ENCODE measurements at places on chromosomes 12 and 14.

DNA sequence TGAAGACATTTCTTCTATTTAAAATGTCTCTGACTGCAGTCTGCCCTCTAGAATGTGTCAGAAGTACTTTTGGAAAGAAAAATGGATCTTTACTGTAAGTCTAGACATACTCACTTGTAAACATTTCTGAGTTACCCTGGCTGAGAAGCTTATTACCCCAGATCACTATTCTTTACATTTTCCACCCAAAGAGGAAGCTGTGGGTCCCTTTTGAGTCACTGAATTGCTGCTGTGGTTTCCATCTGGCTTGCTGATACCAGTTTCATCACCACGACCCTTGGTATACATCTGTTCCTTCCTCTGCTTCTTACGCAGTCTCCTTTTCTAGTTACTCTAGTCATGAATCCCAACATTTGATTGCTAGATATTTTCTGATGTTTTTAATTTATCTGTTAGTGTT, 20.2 kb upstream of the CLEC4D start:
- DNase-seq: no peak

- DNase-seq: no peak
Observed at GRCh38 chr12:115866909-115867525, 410.5 kb downstream of the MED13L start.

DNA sequence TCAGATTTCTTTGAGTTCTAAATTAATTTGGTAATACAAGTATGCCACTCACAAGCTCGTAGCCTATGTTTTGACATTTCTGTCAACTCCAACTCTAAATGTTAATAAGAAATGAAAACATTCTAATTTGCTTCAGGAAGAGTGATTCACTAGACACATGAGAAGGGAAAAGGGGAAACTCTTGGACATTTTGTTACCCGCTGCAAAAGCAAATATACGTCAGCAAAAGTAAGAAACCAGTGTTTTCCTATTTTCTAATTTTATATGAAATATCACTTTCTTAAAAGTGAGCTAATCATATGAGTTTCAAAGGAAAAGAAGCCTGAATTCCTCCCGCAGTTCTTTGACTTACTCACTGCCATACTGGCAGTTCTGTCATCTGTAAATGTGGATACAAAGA, 162.3 kb downstream of the GRIP1 start:
- no peak for DNase-seq

GRCh38 chr12:52865090-52865944, 16.5 kb upstream of the KRT78 start:
- DNase-seq: peak; percentile 73

DNA sequence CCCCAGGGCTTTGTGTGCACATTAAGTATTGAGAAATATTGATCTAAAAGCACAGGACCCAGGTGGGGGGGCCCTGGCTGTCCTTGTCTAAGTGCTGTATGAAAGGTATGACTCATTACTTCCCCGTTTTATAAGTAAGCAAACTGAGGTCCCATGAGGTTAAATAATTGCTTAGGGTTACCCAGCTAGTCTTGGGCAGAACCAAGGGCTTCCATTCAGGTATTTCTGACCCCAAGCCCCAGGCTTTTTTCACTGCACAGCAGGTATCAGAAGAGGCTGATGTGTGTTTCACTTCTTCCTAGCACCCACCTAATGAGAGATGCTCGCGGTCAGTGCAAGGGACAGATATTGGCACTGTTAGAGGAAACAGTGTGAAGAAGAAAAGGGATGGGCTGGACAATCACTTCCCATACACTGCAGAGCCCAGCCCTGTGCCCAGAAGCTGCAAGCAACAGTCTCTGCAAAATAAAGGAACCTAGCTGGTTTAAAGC, 4.7 kb upstream of the TC2N start:
- DNase-seq: no peak
